ENCODE measurements at places on chromosomes 5 and 9.

- DNase-seq, result no peak
Observed at GRCh38 chr5:174723315-174723978, 935 bp upstream of the MSX2 start.

DNA sequence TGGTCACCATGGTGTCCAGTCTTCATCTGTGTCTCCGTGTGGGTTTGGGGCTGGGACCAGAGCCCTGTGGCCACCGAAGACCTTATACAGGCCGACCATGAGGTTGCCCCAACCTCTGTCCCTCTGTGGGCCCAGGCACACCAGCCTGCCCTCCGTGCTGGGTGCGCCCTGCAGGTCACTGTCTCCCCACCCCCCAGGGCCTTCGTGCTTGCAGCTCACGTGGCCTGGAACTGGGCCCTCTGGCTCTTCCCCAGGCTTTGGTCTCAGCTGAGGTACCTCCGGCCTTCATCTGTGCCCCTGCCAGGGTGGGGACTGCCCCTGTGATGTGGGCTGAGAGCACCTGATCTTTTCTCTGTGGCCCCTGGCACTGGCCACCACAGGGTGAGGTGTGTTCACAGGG is 92.1 kb downstream of the RXRA start:
- no peak for DNase-seq

GRCh38 chr5:174245516-174246075 is 200.1 kb downstream of the NSG2 start:
- DNase-seq, result no peak

DNA sequence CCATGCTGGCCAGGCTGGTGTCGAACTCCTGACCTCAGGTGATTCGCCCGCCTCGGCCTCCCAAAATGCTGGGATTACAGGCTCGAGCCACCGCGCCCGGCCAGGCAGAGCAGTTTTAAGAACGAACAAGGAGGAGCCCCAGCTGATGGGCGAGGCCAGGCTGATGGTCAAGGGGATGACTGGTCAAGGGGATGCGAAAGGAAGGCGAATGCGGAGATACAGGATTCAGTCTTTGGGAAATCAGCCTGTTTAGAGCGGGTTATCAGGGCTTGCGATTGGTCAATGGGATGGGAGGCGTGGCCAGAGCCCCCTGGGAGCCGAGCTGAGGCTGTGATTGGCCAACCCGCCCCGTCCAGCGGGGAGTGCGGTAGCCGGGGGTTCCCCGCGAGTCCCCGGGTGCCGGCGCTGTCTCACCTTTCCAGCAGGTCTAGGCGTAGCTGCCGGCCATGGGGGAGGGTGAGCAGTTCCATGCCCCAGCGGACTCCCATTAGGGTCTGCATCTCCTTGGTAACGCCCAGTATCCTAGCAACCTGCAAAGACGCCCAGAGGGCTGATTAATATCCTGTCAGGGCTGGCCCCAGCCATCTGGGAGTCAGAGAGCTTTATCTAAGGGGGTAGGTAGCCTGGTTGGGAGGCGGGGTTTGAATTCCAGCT is 7.5 kb upstream of the TOR2A start:
- DNase-seq, result no peak

GRCh38 chr5:89698028-89698427 is 711.5 kb downstream of the CETN3 start:
- no peak for DNase-seq

- no peak for DNase-seq
Observed at GRCh38 chr5:178587763-178588611, 2.2 kb downstream of the COL23A1 start.

GRCh38 chr5:634191-634590 is 22.1 kb downstream of the CEP72 start:
- DNase-seq, result no peak

GRCh38 chr9:101567725-101568350 is 26.9 kb downstream of the PPP3R2 start:
- DNase-seq, result no peak

- no peak for DNase-seq
Observed at GRCh38 chr9:2603621-2604020, 18.0 kb upstream of the VLDLR start.

GRCh38 chr5:130966990-130967525 is 198.0 kb downstream of the HINT1 start:
- DNase-seq, result no peak

DNA sequence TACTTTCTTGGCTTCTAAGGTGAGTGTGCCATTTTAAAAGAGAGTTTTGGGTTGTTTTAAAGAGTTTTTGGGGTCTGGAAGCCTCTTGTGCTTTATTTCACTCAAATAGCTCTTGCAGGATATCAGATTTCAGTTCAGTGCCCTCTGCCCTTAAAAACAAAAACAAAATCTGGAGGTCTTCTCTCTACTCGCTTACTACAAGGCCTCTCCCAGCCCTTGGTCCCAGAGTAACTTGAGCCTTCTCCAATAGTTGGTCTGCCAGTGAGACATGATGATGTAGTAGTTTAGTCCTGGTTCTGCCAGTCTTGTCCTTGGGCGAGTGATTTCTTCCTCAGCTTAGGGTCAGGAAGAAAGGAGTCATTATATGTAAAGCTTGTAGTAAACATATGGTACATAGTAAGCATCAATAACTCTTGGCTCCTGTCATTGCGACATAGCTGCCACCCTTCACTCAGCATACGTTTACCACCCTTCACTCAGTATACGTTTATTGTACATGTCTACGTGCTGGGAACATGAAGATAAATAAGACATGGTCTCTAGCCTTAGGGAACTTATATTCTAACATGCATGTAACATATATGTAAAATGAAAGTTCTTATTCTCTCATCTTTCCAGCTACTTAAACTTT is 147.6 kb downstream of the MAN2A1 start:
- DNase-seq, result no peak

- no peak for DNase-seq
Observed at GRCh38 chr9:21854119-21854518, 51.7 kb downstream of the MTAP start.

DNA sequence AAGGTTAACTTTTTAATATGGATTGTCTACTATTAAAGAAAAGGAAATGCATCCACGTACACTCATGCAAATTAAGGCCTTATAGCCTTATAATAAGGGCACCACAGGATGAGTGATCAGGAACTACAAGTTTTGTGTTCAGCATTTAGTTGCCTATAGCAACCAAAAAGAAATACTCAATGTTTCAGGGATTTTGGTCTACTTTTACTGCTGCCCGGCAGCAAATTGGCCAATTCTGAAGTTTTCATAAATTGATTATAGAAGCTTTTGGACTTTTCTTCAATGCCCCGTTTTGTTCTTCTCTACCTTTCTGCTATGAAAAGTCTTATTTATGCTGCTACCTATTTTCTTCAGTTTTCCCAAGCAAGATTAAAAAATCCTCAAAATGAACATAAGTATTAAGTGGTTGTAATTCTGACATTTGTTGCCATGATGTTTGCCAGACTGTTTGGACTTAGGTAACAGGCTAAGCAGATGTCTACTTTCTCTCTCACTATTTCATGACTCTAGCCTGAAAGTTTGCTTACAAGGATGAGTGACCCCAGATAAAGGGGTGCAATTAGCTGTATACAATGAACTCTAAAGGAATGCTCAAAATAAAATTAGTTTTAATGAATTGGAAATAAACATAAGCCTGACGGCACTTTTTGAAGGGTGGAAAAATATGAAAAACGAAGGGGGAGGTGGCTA is 391.5 kb upstream of the DAB2 start:
- no peak for DNase-seq

DNA sequence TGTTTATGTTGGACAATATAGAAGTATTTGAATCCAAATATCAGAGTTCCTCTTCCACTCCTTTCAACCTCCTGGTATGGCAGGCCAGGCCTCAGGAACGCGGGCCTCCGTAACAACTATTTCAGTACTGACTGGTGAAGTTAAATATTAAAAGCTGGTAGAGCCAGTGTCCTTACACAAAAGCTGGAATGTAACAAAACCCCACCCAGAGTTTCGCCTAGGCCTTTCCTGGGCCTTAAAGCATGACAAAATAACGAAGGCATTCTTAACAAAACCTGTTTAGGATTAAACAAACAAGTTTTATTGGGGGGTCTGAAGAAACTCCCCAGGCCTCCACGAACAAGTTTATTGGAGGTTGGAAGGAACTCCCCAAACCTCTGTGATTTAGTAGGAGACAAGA is 61.6 kb upstream of the GNE start:
- DNase-seq, result no peak

DNA sequence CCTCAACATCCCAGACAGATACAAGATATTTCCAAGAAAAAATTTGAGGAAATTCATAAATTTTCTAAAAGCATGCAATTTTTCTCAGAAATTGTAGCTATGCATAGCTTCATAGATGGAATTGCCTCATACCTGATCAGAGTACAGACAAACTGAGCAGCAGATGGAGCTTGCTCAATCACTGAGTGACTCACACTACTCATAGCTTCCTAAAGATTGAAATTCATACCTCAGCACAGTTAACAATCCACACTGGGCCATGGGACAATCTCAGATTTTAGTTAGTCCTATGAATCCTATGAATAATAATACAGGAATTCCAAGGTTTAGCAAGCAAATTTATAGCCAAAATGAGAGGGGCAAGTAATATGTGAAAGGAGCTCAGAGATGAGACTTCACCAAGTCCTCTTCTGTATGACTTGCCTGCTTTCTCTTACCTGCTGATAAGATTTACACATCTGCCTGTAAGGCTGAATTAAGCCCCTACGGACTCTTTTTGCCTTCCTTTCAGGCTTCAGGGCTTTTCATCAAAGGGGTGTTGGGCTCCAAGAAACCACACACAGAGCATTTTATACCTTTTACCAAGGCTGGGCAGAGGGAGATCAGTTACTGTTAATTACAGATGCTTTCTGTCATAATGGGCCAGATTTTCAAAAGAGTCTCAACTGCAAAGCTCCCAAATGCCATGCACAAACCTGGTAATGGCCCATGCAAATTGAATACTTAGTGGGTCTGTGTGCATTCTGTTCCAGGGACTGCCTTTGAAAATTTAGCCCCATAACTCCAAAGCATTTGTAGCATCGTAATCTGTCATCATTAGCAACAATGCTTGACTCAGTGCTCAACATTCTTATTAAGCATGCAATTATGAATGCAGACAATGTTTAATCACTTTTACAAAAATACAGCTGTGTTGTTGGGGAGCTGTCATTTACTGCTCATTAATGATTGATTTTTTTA is 439.3 kb downstream of the DTWD2 start:
- DNase-seq, result no peak

GRCh38 chr9:107090218-107090617 is 192.9 kb upstream of the RAD23B start:
- DNase-seq, result no peak

DNA sequence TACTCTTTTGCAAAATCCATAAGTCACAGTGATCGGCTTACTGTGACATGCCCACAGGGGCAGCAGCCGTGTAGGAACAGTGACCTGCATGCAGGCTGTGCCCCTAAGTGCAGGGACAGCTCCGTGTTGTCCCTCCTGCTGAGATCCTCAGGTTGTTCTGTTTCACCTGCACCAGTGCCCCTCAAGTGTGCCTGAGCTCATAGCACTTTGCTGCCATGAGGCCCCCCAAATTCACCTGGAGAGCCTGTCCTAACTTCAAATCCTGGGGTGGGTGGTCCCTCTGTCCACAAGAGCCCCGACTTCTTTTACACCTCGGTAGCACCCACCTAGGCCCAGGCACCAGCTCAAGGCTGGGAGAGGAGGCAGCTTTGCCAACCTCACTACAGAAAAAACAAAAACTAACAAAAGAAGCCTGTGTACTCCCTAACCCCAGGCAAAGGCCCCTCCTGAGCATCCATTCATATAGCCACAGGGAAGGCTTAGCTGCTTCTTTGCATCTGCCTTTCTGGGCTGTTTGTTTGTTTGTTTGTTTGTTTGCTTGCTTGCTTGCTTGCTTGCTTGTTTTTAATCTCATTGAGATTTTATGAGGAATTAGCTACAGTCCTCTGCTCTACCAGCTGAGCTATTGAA is 214.5 kb downstream of the AUH start:
- no peak for DNase-seq

DNA sequence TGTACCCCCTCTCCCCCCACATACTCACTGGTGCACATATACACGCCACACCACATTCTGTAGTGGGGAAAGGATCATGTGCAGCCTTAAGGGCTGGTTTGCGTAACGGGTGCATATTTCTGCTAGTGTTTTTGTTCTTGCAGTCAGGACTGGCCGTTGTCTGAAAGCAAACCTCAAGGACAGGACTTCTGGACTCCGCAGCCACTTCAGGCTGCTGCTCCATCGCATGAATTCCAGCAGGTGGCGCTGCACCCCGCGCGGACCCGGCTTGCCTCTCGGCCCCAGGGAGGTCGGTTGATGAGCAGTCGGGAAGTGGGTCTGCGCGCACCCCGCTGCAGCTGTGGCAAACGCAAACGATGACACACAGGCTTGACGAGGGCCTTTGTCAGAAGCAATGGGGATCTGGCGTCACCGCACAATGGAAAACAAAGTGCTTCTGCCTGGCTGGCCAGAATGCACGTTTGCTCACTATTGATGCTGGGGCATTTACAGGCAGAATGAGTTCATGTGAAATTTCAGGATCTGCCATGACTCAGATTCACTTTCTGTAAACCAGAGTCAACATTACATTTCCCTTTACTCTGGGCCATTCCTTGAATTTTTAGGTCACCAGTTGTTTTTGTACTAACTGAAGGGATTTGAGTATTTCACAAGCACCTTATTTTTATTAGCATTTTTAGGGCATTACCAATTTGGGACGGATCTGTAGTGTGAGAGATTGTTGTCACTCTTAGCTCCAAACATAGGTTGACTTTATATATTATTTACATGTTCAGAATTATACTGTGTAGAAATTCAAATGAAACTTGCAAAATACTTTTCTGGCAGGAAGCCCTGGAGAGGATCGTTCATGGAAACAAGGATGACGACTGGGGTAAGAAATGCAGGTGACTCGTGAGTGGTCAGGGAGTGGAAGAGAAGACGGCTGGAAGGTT is 36.4 kb upstream of the GLRX start:
- peak; percentile 88 for DNase-seq

GRCh38 chr5:155700333-155700732 is 626.6 kb upstream of the SGCD start:
- no peak for DNase-seq

DNA sequence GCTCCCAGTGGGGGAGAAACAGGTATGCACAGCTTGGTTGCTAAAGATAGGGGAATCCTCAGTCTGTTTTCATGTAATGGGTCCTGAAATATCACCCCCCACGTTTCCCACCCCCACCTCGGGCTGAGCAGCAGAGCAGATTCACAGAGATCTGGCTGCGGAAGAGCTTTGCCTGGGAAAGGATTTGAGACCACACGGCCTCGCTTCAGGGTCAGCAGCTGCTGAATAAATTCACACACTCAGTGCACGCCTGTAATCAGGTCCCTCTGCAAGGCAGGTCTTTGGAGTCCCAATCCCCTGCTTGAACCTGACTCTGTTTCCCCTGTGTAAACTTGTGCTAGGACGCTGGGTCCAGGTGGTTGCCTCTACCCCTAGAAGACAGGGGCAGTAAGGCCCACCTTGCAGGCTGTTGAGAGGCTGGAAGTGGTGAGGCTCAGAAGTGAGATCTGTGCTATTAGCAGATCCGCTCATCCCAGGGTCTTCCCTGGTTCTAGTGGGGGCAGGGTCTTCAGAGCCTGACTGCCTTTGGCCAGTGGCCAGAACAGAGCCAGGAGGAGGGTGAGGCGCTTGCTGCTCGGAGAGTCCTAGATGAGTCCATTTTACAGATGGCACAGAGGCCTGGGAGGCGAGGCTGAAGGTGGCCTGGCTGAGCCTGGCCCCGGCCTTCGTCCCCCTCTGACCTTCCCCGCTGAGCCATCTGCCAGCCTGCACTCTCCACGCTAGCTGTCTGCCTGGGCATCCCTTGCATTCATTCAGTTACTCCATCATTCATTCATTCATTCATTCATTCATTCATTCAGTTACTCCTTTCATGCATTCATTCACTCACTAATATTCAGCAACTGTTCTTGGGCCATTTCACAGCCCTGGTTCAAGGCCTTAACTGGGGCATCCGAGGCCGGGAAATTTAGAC is 16.7 kb upstream of the NEURL1B start:
- no peak for DNase-seq

All from stimulated activated naive CD8-positive, alpha-beta T cell treated with anti-CD3 and anti-CD28 coated beads, Interleukin-15, amount 100 ng/mL, for 72 hours (primary cell).